Stimulated activated CD8-positive, alpha-beta memory T cell treated with anti-CD3 and anti-CD28 coated beads, Interleukin-2, amount 100 ng/mL, for 1 hour (primary cell): ENCODE measurements at places on chromosomes 7 and 10.

- no peak for DNase-seq
These were observed 238.1 kb downstream of the BMPER start for GRCh38 chr7:34143402-34143801.

- DNase-seq, result no peak
These were observed 67.8 kb downstream of the INPP5A start for GRCh38 chr10:132605390-132605789.

- no peak for DNase-seq
These were observed 18.4 kb downstream of the HPS6 start for GRCh38 chr10:102083541-102083940.

GRCh38 chr7:118109607-118110006 lies 74.4 kb upstream of the LSM8 start:
- DNase-seq, result no peak

GRCh38 chr10:65312876-65313275 lies 1613.0 kb upstream of the LRRTM3 start:
- DNase-seq, result no peak

DNA sequence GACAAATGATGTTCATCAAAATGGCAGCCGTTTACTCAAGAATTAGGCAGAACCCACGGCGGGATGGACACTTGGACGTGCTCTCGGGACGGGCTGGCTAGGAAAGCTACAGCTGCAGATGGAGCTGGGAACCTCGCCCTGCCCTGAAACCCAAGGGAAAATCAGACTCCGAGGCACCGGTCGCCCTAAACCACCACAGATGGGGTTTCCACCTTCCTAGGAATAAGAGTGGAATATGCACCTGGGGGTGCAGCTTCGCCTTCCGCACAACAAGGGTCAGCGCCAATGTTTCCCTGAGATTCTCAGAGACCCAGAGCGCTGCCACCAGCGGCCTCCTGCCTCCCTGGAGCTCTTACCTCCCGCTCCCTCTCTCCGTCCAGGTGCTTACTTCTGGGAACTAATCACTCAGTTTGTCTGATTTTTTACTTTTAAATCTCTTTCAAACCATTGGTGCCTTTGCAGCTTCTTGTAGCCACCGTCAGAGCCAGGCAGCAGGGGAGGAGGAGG lies 122.7 kb downstream of the DYNC2I1 start:
- no peak for DNase-seq

- no peak for DNase-seq
These were observed 886.2 kb downstream of the TYW1 start for GRCh38 chr7:67882843-67883242.

GRCh38 chr7:141709318-141709717 lies 1.2 kb downstream of the WEE2 start:
- DNase-seq, result no peak

DNA sequence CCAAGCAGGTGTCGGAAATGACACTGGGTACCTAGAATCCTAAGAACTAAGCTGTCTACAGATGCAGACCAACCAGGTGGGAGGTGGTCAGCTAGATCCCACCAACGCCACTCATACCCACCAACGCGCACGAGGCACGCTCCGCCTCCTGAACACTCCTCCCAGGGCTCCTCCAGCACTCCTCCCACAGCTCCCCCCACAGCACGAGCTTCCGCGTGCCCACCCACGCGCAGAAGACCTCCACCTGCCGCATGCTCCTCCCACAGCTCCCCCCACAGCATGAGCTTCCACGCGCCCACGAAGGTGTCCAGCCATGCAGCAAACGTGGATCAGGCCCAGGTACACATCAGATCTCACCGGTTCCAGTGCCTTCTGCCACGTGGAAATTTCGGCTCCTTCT lies 196.0 kb downstream of the MAD1L1 start:
- DNase-seq, result no peak

GRCh38 chr7:143439866-143440265 lies 3.4 kb upstream of the TAS2R60 start:
- no peak for DNase-seq

DNA sequence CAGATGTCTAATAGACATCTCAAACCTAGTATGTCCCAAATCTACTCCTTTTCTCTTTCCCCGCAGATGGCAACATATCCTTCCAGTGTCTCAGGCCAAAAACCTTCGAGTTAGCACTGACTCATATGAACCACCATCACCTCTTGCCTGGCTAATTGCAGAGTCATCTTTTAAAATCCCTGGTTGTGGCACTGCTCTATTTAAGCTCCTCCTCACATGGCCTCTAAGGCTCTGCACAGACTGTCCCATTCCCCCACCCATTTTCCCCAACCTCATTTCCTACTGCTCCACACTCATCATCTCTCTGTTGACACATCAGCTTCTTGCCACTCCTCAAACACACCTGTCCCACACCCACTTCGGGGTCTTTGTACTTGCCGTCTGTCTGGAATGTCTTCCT lies 16.8 kb upstream of the HBP1 start:
- no peak for DNase-seq

GRCh38 chr10:123633106-123633505 lies 33.0 kb upstream of the GPR26 start:
- no peak for DNase-seq

DNA sequence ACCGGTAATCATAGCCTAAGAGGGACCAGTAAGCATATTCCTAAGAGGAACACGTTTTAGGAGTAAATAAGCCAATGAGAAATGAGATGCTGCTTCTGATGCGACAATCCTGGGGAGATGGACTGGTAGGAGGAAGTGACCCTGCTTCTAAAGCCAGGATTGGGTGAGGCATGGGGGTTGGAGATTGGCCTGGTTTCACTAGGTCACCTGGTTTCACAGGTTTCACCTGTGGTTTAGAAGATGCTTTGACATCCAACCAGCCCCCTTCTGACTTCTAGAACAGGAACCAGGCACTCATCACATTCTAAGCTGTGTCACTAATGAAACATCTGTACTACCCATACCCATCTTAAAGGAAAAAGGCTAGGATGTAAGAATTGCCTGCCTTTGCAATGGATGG lies 53.0 kb upstream of the BAMBI start:
- no peak for DNase-seq

DNA sequence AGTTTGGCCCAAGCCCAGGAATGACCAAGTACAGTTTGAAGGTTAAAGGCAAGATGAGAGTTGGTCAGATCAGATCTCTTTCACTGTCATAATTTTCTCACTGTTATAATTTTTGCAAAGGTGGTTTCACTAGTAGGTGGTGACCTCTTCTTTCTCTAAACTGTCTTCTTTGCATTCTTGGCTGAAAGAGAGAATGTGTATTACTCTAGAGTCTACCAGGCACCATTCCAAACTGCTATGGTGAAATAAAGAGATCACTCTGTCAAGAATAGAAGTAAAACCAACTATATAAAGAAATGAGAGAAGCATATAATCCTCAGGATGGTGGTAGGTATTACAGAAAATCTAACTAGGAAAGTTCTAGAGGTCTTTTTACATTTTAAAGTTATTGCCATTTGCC lies 72.7 kb downstream of the DYNC1I1 start:
- DNase-seq, result no peak

GRCh38 chr7:42093349-42093905 lies 143.6 kb downstream of the GLI3 start:
- DNase-seq, result no peak

- no peak for DNase-seq
These were observed 39.2 kb upstream of the CCDC6 start for GRCh38 chr10:59945590-59945989.

GRCh38 chr10:14507781-14508180 lies 177.1 kb upstream of the FRMD4A start:
- DNase-seq, result no peak

DNA sequence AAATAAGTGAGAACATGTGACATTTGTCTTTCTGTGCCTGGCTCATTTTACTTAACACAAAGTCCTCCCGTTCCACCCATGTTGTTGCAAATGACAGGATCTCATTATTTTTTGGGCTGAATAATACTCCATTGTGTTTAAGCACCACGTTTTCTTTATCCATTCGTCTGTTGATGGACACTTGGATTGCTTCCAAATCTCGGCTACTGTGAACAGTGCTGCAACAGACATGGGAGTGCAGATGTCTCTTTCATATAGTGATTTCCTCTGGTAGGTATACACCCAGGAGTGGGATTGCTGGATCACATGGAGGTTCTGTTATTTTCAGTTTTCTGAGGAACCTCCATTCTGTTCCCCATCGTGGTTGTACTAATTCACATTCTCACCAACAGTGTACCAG lies 264.4 kb upstream of the GALNT17 start:
- no peak for DNase-seq

DNA sequence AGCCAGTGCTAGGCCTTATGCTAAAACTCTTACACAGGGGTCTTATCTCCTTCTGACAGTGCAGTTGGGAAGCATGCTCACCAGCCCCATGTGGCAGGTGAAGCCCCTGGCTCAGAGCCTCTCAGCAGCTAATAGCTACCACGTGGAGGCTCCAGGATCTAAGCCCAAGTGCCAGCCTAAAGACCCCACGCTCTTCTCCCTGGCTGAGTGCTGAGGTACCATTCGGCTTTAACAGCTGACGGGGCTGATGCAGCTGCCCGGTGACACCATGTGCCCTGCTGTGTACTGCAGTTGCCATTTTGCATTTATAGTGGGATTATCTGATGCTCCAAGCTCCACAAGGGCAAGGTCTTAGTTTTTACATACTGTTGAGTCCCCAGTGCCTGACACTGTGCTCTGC lies 515.7 kb upstream of the GALNT17 start:
- no peak for DNase-seq

GRCh38 chr10:131399981-131400380 lies 88.5 kb upstream of the TCERG1L start:
- no peak for DNase-seq

DNA sequence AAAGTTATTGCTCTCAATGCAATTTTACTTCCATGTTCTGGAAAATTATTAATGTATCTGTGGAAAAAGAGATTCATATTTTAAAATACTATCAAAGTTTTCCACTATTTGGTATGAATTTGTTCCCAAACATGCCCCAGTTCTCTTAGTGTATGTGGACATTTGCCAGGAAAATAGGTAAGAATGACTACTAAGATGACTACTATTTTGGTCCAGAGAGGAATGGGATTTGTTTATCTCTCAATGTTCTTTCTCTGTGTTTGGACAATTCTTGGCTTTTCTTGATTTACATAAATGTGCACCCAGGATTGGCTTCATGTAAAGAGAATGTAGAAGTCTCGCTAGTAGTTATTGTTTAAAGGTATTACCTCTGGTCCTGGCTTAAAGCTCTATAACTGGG lies 60.3 kb upstream of the POT1 start:
- no peak for DNase-seq

- DNase-seq, result no peak
These were observed 71.5 kb downstream of the MAPK8 start for GRCh38 chr10:48377751-48378530.

GRCh38 chr7:143458681-143459080 lies 15.4 kb downstream of the TAS2R60 start:
- DNase-seq, result no peak

DNA sequence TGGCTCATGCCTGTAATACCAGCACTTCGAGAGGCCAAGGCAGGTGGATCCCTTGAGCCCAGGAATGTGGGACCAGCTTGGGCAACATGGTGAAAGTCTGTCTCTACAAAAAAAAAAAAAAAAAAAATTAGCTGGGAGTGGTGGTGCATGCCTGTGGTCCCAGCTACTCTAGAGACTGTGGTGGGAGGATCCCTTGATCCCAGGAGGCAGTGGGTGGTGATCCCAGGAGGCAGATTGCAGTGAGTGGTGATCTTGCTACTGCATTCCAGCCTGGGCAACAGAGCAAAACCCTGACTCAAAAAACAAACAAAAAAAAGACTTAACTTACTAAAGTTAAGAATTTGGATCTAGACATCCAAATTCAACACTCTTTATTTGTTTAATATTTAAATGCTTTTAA lies 10.2 kb upstream of the ADO start:
- DNase-seq, result no peak

GRCh38 chr10:49595003-49595712 lies 15.0 kb upstream of the SLC18A3 start:
- no peak for DNase-seq

- no peak for DNase-seq
These were observed 108.3 kb downstream of the CUL2 start for GRCh38 chr10:34981844-34982243.

DNA sequence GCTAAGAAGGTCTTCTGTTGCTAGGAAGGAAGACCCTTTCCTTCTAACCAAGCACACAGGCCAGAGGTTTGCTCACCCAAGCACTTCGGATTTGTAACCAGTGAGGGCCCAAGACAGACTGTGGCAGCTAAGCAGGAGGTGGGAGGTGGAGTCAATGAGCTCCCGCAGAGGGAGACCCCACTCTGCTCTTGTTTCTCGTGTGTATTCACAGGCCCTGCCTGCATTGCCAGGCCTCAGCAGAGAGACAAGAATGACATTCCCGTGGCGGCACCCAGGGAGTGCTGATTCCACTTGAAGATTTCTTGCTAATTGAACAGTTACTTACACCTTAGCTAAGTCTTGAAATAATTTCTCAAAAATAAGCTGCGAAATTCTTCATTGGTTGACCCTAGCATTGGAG lies 13.4 kb downstream of the PKD1L1 start:
- DNase-seq, result no peak

DNA sequence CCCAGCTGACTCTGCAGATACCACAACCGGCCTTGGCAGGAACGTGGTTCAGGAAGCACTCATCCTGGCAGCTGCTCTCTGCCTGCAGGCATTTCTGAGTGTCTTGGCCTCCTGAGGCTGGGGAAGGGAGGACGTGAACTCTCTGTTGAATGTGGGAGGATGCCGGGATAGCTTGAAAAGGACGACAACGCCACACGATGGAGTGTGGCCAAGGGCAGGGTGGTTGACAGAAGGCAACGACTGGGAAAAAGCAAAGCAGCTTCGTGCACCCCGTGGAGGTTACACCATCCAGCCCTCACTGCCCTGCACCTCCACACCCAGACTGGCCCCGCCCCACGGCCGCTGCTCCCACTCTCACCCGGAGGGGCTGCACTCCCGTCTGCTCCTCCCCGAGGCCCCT lies 466.1 kb upstream of the FOXK1 start:
- DNase-seq, result no peak

DNA sequence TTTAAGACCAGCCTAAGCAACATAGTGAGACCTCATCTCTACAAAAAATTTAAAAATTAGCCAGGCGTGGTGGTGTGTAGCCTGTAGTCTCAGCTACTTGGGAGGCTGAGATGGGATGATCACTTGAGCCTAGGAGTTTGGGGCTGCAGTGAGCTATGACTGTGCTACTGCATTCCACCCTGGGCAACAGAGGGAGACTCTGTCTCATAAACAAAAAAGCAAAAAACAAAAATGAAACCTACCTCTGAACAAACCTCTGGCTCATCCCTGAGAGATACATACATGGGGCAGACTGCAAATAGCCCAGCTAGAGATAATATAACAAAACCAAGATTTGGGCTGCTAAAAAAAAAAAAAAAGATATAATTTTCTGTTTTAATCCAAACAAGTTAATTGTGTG lies 19.5 kb downstream of the C10orf67 start:
- no peak for DNase-seq

DNA sequence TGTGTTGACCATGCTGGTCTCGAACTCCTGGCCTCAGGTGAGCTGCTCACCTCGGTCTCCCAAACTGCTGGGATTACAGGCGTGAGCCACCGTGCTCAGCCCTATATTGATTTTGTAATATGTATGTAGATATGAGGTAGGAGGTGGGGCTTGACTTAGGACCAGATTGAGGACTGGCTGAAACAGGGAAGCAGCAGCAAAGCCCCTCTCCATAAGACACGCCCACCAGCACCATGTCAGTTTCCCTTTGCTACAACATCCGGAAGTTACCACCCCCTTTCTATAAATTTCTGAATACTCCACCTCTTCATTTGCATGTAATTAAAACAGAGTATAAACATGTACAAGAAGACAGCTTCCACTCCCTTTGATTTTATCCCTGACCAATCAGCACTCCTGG lies 47.9 kb upstream of the MYL10 start:
- DNase-seq, result no peak
